ENCODE measurements at places on chromosomes 5 and 9.

DNA sequence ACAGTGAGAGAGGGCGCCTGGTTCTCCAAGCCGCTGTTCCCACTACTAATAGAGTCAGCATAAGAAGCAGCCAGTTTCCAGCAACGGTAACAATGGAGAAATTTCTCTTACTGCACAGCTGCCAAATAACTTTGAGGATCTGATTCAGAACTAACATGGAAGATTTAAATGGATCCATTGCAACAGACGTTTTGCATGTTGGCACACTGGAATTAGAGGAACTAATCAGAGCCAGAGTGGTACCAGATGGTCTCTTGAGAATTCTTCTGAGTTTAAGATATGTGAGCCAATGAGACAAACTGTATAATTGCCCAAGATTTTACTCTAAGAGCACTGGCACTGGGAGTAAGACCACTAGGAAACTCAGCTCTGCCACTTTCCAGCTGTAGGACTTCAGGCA, 186.5 kb downstream of the EFNA5 start:
- peaks cover 8% of the 10 kb centered on the region for H3K27me3 ChIP-seq
- peaks cover 27% of the 10 kb centered on the region for H3K4me1 ChIP-seq
- DNase-seq: no peak
- H3K36me3 ChIP-seq: peaks cover 11% of the 10 kb centered on the region

GRCh38 chr5:116730706-116731105, 156.1 kb upstream of the SEMA6A start:
- DNase-seq: no peak
- H3K27me3 ChIP-seq: no peaks in the 10 kb centered on the region
- no peak overlapping the region for H3K4me3 ChIP-seq

DNA sequence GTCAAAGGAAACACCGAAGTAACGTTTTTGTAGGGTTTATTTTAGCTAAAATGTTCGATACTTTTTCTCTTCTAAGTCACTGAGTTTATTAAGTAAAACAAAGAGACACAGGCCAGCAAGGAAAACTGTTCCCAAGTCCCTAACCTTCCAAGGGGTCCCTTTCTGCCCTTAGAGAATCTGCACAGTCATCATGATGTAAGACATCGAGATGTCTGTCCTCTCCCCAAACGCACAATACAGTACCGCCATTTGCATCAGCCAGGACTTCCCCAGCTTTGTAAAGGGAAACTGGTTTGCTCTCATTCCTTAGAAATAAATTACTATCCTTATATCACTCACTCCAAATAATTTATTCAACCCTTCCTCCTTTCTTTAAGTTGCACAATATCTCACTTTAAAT, 89.3 kb downstream of the MARCHF11 start:
- DNase-seq: no peak
- no peaks in the 10 kb centered on the region for H3K4me1 ChIP-seq
- no peaks in the 10 kb centered on the region for H3K36me3 ChIP-seq
- H3K27me3 ChIP-seq: no peaks in the 10 kb centered on the region
- no peak overlapping the region for H3K27ac ChIP-seq

- no peak overlapping the region for H3K4me3 ChIP-seq
- H3K36me3 ChIP-seq: no peaks in the 10 kb centered on the region
- H3K27ac ChIP-seq: no peak overlapping the region
- no peak for DNase-seq
- peaks cover 5% of the 10 kb centered on the region for H3K27me3 ChIP-seq
These were observed 405.3 kb downstream of the TLE4 start for GRCh38 chr9:79977074-79977435.

- no peak overlapping the region for H3K27ac ChIP-seq
- no peak overlapping the region for H3K4me3 ChIP-seq
- no peaks in the 10 kb centered on the region for H3K4me1 ChIP-seq
- peaks cover 2% of the 10 kb centered on the region for H3K27me3 ChIP-seq
These were observed 480.7 kb downstream of the DMAC1 start for GRCh38 chr9:7318920-7319319.

All from activated CD4-positive, alpha-beta memory T cell treated with anti-CD3 and anti-CD28 coated beads, Interleukin-2, amount 10 ng/mL, durations not matched to agents 7 days and 5 days (primary cell).